Stimulated activated CD8-positive, alpha-beta memory T cell treated with anti-CD3 and anti-CD28 coated beads, Interleukin-4, amount 100 ng/mL, for 4 hours (primary cell): ENCODE measurements at places on chromosomes 3 and 15.

DNA sequence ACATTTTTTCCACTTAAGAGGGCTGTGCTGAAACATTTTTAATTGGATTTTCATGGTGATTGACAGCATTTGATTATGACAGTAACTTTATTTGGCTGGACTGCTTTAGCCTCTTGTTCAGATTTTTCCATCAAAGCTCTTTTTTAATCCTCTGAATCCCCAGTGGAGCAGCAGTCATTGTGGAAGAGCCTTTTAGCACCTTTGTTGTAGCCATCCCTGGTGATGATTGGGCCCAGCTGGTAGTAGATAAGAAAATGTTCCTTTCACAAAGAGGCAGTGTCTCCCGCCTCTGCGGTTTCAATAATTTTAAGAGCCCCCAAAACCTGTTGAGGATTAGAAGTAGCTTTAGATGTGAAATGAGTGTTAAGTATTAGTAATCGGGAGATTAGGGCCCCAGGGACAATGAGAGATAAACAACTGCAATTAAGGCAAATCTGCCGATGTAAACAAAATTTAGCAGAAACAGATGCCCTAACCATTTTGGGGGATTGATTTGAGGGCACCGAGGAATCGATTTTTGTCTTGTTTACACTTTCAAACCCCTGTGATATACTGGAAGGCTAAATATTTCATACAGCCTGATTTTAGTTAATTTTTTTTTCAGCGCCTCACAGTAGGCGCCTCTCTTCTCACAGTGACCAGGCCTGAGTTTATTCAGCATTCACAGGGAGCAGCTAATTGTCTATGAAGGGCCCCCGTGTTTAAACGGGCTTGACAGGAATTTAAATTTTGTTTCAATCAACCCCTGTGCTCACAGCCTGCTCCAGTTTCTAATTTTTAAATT is 43.2 kb upstream of the SKOR1 start:
- no peak for DNase-seq

DNA sequence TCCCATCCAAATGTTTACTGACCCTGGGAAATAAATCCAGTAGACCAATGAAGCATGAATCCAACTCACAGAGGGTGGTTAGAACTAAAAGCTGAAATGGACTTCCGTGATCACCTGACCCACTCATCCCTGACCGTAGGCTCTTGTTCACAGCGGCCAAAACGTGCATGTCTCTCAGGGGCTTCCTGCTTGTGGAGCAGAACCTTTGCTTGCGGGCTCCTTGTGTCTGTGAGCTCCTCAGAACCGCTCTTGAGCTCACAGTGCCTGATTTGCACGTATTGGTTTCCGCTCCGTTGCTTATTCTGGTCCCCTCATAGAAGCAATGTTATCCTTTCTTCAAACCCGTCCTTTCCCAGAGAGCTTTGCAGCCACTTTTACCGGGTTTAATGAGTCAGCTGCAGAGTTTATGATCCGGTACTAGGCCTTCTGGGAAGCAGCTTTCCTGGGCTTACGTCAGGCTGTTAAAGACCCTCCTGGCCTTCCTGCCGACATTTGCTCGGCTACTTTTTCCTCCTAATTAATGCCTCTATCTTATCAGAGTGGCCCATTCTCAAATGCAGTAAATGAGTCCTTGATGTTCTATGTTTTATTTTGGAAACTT is 35.4 kb downstream of the LIPC start:
- no peak for DNase-seq

DNA sequence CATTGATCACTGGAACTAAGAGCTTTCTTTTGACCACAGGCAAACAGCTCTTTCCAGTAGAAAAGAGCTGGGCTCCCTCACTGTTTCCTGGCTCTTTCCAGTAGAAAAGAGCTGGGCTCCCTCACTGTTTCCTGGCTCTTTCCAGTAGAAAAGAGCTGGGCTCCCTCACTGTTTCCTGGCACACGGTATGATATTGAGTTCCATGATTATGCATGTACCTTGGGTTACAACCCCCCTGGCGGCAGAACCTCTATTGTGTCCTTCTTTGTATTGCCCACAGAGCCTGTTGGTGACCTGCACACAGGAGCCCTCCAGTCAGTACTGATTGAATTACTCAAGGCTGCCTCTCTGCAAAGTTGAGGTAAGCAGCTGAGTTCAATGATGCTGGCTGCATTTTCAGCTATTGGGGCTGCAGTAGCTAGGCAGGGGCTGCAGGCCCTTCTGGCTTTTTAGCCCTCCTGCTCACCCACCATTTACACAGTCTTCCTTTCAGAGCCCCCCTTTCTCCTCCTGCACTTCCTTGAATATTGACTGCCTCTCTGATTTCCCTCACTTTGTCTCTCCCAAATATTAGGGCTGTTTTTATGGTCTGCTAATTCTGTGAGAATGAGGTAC is 10.2 kb downstream of the ACKR2 start:
- no peak for DNase-seq

DNA sequence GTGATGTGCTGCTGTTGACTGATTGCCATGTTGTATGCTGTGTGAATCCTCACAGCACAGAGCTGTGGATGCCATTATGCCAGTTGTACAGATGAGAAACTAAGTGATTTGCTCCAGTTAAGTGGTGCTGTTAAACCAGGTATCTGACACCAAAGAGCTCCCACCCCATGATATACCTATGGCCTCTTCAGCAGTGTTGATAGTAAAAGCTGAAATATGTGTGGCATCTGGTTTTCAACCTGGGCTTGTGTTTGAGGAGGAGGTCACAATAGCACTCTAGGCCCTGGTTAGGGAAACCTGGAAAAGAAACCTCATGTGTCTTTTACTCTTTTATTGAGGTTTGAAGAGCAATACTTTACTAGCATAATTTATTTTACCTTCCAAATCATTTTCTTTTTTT is 21.4 kb downstream of the RAD54L2 start:
- no peak for DNase-seq

GRCh38 chr3:43177085-43177484 is 71.2 kb upstream of the POMGNT2 start:
- no peak for DNase-seq

- DNase-seq = peak; percentile 17
These were observed 27.0 kb upstream of the POLG start for GRCh38 chr15:89361451-89362202.

- DNase-seq = no peak
These were observed at the start of gene ZNF385D for GRCh38 chr3:21750831-21751391. Gene ZNF385D (minus strand): TSS chr3:21751210. CDS start chr3:21750916, 294 bp downstream.

GRCh38 chr15:66894986-66895780 is 170.2 kb upstream of the SMAD3 start:
- DNase-seq = no peak

DNA sequence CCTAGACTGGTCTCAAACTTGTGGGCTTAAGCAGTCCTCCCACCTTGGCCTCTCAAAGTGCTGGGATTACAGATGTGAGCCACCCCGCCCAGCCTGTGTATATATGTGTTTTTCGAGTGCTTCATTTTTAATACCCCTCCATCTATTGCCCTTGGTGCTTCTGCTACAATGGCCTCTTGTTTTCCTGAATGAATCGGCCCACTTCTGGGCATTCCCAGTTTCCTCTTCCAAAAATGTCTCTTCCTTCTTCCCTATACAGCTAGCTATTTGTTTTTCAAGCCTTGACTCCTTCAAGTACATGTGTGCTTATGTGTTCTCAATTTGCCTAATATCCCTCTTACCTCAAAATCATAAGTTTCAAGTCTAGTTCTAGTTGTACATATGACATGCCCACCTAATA is 16.7 kb downstream of the DIPK2A start:
- no peak for DNase-seq

DNA sequence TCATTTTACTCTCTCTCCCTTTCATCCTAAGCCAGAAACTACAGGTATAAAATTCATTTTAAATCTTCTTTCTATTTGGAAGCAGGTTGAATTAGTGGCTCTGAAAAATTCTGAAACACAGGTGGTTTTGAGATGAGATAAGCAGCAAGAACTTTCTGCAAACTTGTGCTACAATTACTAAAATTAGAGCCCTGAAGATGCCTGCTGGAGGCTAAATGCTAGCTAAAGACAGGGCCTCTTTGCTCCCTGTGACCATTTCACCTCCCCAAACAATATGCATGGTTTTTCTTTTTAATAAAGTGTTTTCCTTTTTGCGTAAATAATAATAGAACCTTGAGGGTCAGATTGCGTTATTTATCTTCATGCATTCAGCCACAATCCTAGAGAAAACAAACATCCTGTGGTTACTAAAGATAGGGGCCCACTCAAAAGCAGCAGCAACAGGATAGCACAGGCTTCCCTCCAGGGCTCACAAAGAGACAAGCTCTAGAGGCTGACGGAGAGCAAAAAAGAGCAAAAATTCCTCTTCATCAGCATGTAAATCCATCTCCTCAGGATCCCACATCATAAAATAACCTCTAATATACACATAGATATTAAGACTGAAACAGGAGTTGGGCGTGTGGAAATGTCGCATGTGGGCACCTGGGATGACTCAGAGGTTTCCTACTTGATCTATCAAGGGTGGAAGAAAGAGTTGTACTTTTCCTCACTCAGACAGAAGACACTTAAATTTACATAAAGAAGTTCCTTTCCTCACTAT is 26.5 kb upstream of the CP start:
- no peak for DNase-seq

DNA sequence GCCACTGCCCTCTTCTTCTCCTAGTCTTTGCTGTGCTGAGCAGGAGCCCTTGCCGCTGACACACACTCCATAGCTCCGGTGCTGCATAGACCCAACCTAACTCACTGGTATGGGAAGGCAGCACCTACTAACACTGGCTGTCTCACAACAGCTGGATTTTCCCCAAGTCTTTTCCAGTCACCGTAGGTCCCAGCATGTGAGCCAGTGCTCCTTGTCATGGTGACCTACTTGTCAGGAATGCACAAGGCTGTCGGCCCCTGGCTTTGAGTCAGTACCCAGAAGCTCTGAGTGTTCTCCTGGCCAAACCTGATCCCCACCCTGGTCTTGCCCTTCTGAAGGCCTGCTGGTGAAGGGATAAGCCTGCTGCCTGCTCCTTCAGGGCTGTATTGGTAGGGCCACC is 25.7 kb downstream of the AMOTL2 start:
- no peak for DNase-seq

DNA sequence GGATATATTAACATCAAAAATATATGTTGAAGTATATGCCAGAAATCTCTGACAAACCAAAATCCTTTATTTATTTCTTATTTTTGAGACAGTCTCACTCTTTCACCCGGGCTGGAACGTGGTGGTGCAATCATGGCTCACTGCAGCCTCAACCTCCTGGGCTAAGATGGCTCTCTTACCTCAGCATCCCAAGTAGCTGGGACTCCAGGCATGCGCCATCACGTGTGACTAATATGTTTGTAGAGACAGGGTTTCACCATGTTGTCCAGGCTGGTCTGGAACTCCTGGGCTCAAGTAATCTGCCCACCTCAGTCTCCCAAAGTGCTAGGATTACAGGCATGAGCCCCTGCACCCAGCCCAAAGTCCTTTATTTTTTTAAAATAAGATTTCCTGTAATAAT is 11.9 kb downstream of the FAIM start:
- no peak for DNase-seq

- no peak for DNase-seq
These were observed 347.4 kb upstream of the ADAMTS9 start for GRCh38 chr3:65035246-65035645.

DNA sequence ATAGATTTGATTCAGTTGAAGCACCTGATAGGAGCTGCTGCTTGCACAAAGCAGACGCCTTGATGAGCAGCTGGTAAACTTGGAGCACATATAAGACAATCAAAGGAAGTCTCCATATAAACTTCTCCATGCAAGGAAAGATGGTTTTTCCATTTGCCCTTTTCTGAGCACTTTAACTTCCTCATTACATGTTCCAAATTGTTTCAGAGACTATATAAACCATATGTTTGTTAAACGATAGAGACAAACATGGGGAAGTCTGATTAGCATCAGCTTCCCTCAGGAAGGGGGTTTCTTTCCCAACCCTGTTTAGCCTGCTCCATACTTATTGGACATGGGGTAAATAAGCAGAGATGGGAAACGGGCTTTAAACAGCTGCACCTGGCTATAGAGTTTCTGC is 88.0 kb downstream of the DHX36 start:
- no peak for DNase-seq

- no peak for DNase-seq
These were observed 10.7 kb upstream of the CNTN6 start for GRCh38 chr3:1082108-1082507.
